H1 (cell line): ENCODE measurements at places on chromosomes 16 and 17. TPM values are rescaled to one million over a fixed set of nuclear protein-coding genes. Genes with fewer than 3 reads are reported as not detected.

- no peak overlapping the region for H3K27ac ChIP-seq
- H3K4me3 ChIP-seq = no peak overlapping the region
- no peaks in the 10 kb centered on the region for H3K4me1 ChIP-seq
- no peak for DNase-seq
These were observed 14.8 kb downstream of the UNK start for GRCh38 chr17:75799402-75799801.

- DNase-seq = no peak
- no peaks in the 10 kb centered on the region for H3K27me3 ChIP-seq
- H3K4me1 ChIP-seq = no peaks in the 10 kb centered on the region
- H3K4me3 ChIP-seq = no peak overlapping the region
- H3K27ac ChIP-seq = no peak overlapping the region
These were observed 16.2 kb downstream of the CHST4 start for GRCh38 chr16:71542377-71542776.

GRCh38 chr17:13265311-13265710, 247.5 kb upstream of the ELAC2 start:
- peaks cover 3% of the 10 kb centered on the region; the same call in 1 of the 2 replicates for H3K4me1 ChIP-seq
- no peak overlapping the region for H3K4me3 ChIP-seq
- no peaks in the 10 kb centered on the region for H3K36me3 ChIP-seq
- H3K27ac ChIP-seq = no peak overlapping the region
- no peaks in the 10 kb centered on the region for H3K27me3 ChIP-seq

DNA sequence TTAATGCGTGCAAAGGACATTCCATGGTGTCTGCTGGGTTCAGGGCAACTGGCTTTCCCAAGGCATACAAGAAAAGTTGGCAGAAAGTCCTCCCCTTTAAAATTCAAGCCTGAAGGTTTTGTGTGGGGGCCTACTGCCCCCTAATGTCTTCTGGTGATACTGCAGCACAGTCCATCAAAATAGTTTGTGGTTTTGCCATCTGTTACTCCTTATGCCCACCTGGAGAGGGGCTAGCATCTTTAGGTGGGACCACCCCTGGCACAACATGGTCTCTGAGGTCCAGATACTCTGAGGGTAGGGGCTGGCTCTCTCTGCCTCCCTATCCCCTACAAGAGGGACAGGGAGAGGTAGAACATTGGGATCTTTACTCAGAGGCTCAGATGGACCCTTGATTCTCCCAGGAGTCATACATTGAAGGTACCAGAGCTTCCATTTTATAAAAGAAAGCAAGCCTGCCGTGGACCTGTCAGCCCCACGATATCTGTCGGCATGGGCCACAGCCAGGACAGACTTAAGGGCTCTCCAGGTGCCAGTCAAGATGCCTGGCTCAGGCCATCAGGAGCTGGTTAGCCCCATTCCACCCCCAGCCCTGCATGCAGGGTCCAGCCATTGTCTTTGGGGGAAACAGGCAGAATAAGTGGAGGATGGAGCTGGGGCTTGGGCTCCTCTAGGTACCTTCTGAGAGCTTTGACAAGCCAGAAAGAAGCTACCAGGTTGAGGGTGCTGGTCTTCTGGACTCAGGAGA, 6.3 kb downstream of the ESRP2 start:
- DNase-seq = no peak
- no peaks in the 10 kb centered on the region for H3K27me3 ChIP-seq
- H3K4me1 ChIP-seq = peaks cover 7% of the 10 kb centered on the region
- H3K36me3 ChIP-seq = peaks cover 9% of the 10 kb centered on the region
- H3K27ac ChIP-seq = no peak overlapping the region
- no peak overlapping the region for H3K4me3 ChIP-seq

GRCh38 chr17:27348196-27348595, 54.3 kb downstream of the WSB1 start:
- DNase-seq = no peak
- H3K27me3 ChIP-seq = no peaks in the 10 kb centered on the region
- H3K27ac ChIP-seq = no peak overlapping the region
- H3K36me3 ChIP-seq = no peaks in the 10 kb centered on the region
- H3K4me1 ChIP-seq = peaks cover 7% of the 10 kb centered on the region
- H3K4me3 ChIP-seq = no peak overlapping the region

- no peak for DNase-seq
- H3K36me3 ChIP-seq = no peaks in the 10 kb centered on the region
- no peaks in the 10 kb centered on the region for H3K4me1 ChIP-seq
- no peak overlapping the region for H3K4me3 ChIP-seq
- H3K27ac ChIP-seq = no peak overlapping the region
These were observed 62.4 kb downstream of the SNX11 start for GRCh38 chr17:48169926-48170325.

DNA sequence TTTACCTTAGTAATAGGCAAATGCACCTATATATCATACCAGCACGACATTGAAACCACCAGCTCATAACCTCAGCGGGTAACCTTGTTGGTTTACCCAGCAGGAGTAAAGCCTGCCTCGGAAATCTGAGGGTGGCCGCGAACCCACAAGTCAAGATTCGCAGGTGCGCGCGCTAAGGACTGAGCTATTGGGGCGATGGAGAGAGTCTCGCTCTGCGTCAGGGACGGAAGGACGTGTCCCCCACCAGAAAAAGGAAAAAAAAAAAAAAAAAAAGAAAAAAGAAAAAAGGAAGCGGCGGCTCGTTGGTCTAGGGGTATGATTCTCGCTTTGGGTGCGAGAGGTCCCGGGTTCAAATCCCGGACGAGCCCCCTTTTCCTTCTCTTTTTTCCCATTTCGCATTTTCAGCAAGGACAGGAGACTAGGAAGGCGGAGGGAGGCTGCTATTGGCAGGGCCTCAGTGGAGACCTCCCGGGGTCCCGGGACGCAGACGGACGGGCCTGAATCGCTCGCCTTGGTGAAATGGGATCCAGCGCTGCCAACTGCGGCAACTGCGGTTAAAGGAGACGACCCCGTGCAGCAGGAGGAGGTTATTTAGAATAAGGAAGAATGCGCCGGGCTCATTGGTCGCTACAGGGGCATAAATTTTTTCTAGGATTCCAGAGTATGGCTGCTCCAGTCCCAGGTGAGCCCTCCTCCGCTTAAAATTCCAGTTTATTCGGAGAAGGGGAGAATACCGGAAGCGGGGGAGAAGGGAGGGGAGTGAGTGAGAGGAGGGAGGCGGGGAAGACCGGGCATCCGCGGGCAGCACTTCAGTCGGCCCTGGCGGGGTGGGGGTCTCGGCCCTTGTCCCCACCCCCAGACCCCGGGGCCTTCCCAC, at the start of gene OR1F1:
Gene OR1F1 (plus strand): TSS at position 407 of the 877 bp plus-strand sequence.
- no peaks in the 10 kb centered on the region; the same call in none of the 2 replicates for H3K4me1 ChIP-seq
- H3K27me3 ChIP-seq = peaks cover 24% of the 10 kb centered on the region
- DNase-seq = peak; percentile 83
- no peak within 1 kb of the TSS for H3K27ac ChIP-seq
- peak within 1 kb of the TSS; percentile 95 for H3K4me3 ChIP-seq
- H3K36me3 ChIP-seq = no peaks in the 10 kb centered on the region

DNA sequence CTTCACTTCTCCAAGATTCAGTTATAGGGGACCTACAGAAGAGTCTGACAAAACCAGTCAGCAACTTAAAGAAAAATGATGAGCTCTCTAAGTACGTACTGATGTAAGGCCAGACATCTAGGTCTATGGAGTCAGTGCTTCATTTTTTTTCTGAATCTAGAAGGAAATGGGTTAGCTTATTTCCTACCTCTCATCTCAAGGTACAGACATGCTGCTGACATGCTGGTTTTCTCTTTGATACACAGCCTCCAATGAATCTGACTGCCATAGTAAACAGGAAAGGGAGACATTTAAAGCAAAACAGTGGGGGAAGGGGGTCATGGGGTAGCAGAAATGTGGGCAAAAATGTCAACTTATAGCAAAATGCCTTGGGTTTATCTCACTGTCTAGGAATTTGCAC, 16.4 kb downstream of the CDR2 start:
- H3K27ac ChIP-seq = no peak overlapping the region
- DNase-seq = no peak
- peaks cover 13% of the 10 kb centered on the region; the same call in 1 of the 2 replicates for H3K36me3 ChIP-seq
- no peaks in the 10 kb centered on the region for H3K27me3 ChIP-seq

GRCh38 chr17:74244548-74244947, 29.5 kb upstream of the DNAI2 start:
- H3K4me3 ChIP-seq = no peak overlapping the region
- no peaks in the 10 kb centered on the region for H3K27me3 ChIP-seq

GRCh38 chr16:29710227-29711219, 31.5 kb downstream of the QPRT start:
- peaks cover 7% of the 10 kb centered on the region for H3K36me3 ChIP-seq
- DNase-seq = no peak
- H3K27ac ChIP-seq = peak overlapping the region; percentile 91
- H3K4me3 ChIP-seq = peak overlapping the region; percentile 80

DNA sequence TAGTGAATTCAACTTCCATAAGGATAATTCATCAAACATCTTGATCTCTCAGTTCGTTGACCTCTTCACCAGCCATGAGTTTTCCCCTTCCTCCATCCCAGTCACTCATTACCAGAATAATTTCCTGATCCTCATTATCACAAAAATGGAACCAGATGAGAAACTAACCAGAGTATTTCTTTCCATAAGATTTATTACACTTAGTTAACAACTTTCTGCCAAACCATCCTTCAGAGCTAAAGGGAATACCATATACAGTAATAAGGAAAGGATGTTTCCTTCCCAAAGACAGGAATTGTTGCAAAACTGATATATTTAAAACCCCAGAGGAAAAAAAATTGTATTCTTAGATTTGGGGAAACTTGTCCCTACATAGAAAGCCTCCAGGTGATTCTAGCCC, 8.6 kb downstream of the KRTAP29-1 start:
- H3K4me1 ChIP-seq = no peaks in the 10 kb centered on the region
- H3K27me3 ChIP-seq = no peaks in the 10 kb centered on the region
- H3K36me3 ChIP-seq = no peaks in the 10 kb centered on the region
- DNase-seq = no peak

GRCh38 chr16:76502555-76502954, 225.4 kb downstream of the CNTNAP4 start:
- no peak overlapping the region for H3K4me3 ChIP-seq
- H3K27ac ChIP-seq = no peak overlapping the region
- H3K4me1 ChIP-seq = no peaks in the 10 kb centered on the region
- no peaks in the 10 kb centered on the region for H3K36me3 ChIP-seq
- DNase-seq = no peak
- H3K27me3 ChIP-seq = no peaks in the 10 kb centered on the region

- no peaks in the 10 kb centered on the region for H3K36me3 ChIP-seq
- no peak overlapping the region for H3K27ac ChIP-seq
- H3K27me3 ChIP-seq = no peaks in the 10 kb centered on the region; the same call in 1 of the 2 replicates
These were observed 8.7 kb upstream of the ETV4 start for GRCh38 chr17:43554857-43555256.

TBC1D3H gene
- not detected in 2 replicates for total RNA-seq

DNA sequence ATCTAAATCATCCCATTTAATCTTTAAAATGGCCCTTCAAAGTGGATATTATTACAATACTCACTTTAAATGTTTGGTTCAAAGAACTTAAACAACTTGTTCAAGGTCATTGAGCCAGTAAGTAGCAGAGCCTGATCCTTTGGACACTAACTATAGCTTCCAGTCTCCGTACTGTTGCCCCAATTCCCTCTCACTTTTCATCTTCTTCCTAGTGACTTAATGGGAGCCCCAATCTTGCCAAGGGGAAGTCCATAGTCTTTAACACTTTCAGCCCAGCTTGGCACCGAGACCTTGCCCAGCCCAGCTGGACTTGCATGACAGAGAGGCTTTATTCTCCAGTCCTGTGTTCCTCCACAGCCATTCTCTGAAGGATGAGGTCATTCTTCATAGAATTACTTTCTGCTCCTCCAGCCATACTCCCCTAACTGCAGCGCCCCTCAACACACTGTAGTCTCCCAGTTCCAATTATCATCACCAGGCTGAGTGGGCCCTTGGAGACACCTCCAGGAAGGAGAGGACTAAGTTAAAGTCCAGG, 49.2 kb upstream of the NLK start:
- H3K4me3 ChIP-seq = no peak overlapping the region
- H3K36me3 ChIP-seq = no peaks in the 10 kb centered on the region
- H3K4me1 ChIP-seq = no peaks in the 10 kb centered on the region
- no peak overlapping the region for H3K27ac ChIP-seq

GRCh38 chr17:47644324-47644723, 5.4 kb upstream of the KPNB1 start:
- peaks cover 2% of the 10 kb centered on the region for H3K4me1 ChIP-seq
- no peaks in the 10 kb centered on the region for H3K27me3 ChIP-seq
- no peaks in the 10 kb centered on the region for H3K36me3 ChIP-seq
- no peak overlapping the region for H3K4me3 ChIP-seq

SALL1 gene
- total RNA-seq = 54.3 and 56.8 TPM in 2 replicates

KRTAP1-1 gene
- not detected in 2 replicates for total RNA-seq

GRCh38 chr16:57469917-57470470, 7.5 kb downstream of the POLR2C start:
- no peak overlapping the region for H3K4me3 ChIP-seq
- no peak overlapping the region for H3K27ac ChIP-seq
- no peak for DNase-seq

DNA sequence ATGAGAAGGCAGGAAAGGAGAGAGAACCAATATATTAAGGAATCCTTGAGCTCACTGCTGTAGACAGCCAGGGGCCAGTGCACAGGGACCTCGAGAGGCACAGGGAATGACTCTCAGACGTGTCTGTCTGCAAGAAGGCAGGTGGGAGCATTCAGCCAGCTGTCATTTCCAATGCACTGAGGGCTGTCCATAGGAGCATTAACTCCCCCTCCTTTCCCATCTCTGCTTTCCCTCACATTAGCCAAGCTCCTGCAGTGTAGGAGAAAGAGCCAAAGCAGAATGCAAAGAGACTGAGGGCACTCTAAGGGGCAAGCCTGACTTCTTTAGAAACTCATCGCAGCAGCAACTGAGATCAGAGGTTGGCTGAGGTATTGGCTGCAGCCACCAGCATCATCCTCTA, 218.3 kb downstream of the CDH13 start:
- no peak overlapping the region for H3K4me3 ChIP-seq
- no peaks in the 10 kb centered on the region for H3K27me3 ChIP-seq
- no peaks in the 10 kb centered on the region for H3K36me3 ChIP-seq
- DNase-seq = no peak
- no peak overlapping the region for H3K27ac ChIP-seq
- no peaks in the 10 kb centered on the region for H3K4me1 ChIP-seq

GRCh38 chr17:27384726-27385125, 71.5 kb upstream of the KSR1 start:
- H3K27me3 ChIP-seq = no peaks in the 10 kb centered on the region
- DNase-seq = no peak
- no peaks in the 10 kb centered on the region for H3K36me3 ChIP-seq
- H3K4me3 ChIP-seq = no peak overlapping the region
- no peaks in the 10 kb centered on the region for H3K4me1 ChIP-seq

ADGRG1 gene
- total RNA-seq = 0.78 and 1.3 TPM in 2 replicates

GRCh38 chr17:41308251-41308917, 725 bp downstream of the KRTAP16-1 start:
- H3K27ac ChIP-seq = no peak overlapping the region
- H3K27me3 ChIP-seq = no peaks in the 10 kb centered on the region; the same call in 1 of the 2 replicates
- DNase-seq = no peak
- no peaks in the 10 kb centered on the region for H3K36me3 ChIP-seq

GRCh38 chr16:19118938-19119431, 5.2 kb downstream of the ITPRIPL2 start:
- no peak overlapping the region for H3K27ac ChIP-seq
- DNase-seq = no peak
- no peak overlapping the region for H3K4me3 ChIP-seq

TBX2 gene
- total RNA-seq = not detected in 2 replicates
